Stimulated activated naive CD4-positive, alpha-beta T cell (primary cell): ENCODE measurements at places on chromosomes 2 and 18.

- no peak for DNase-seq
These were observed 279.1 kb downstream of the ZNF407 start for GRCh38 chr18:74876630-74877243.

DNA sequence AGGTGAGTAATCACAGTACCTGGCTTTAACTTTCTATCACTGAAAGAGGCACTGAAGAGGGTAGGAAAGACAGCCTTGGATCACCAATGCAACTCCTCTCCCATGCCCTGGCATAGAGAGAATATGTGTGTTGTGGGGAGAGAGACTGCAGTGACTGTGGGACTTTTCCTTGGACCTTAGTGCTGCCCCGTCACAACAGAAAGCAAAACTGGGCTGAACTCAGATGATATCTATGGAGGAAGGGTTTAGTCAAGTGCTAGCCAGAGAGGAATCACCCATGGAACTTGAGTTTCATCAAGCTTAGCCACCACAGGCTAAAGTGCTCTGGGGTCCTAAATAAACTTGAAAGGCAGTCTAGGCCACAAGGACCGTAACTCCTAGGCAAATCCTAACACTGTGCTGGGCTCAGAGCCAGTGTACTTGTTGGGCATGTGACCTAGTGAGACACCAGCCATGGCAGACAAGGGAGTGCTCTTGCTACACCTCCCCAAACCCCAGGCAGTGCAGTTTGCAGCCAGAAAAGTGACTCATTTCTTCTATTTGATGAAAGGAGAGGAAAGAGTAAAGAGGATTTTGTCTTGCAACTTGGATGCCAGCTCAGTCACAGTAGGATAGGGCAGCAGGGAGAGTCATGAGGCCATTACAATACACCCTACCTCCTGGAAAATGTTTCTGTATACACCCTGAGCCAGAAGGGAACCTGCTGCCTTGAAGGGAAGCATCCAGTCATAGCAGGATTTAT, 105.8 kb upstream of the SPOPL start:
- no peak for DNase-seq

DNA sequence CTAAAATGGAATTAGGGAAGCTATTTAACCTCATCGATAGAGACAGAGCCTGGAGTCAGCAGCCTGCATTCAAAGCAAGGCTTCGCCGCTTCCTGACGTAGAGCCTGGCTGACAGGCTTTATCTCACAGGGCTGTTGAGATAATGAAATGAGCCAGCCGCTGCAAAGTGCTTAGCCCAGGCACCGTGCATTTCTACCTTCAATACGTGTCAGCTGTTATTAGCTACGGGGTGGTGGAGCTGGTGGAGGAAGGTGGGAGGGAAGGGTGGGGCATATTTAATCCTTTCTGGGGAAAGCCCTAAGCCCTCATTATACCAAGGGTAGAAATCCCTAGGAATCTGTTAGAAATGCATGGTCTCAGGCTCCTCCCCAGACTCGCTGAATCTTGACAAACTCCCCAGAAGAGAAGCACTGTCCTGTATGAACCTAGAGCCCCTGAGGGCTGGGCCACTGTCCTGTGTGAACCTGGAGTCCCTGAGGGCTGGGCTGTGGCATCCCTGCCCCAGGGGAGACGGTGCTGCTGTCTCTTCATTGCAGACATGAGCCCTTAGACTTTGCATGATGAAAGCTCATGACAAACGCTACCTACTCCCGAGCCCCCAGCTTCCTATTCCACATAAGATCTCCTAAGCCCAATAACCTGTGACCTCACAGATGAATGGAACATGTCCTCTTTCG, 72.4 kb downstream of the ALPK2 start:
- DNase-seq: no peak

DNA sequence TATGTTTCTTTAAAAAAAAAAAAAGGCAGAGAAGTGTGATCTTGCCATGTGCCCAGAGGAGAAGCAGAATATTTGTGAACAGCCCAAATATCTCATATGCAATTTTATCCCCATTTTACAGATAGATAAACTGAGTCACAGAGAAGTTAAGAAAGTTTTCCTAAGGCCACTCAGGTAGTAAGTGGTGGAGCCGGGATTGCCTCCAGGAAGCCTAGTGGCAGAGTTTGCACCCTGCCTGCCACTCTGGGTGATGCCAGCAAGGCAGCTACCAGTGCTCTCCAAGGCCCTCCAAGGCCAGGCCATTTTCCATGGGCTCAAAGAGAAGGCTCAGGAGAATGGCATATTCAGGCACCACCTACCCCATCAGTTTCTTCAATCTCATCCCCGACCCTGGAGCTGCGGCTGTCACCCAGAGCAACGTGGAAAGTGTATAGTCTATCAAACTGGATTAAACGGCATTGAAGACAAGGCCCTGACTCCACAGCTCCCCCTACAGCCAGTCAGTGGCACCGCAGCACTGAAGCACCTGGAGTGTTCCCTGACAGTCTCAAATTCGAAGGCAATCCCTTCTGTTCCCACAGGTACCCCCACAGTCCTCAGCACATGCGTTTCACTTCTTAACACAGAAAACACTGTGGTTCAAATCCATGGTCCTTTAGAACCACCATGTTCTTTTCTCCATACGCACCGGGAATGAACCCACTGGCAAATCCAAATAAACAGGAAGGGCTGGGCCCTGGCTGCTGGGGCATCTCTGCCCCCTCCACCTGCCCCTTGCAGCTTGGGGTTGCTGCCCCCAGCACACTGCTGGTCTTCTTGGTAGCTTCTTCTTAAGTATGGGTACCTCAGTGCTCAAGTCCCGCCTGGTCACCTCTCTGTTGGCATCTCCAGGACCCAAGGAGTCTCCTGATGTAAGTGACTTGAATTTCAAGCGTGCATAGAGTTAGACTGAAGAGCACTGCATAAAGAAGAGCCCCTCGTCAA, 175.3 kb downstream of the INHBB start:
- DNase-seq: no peak

DNA sequence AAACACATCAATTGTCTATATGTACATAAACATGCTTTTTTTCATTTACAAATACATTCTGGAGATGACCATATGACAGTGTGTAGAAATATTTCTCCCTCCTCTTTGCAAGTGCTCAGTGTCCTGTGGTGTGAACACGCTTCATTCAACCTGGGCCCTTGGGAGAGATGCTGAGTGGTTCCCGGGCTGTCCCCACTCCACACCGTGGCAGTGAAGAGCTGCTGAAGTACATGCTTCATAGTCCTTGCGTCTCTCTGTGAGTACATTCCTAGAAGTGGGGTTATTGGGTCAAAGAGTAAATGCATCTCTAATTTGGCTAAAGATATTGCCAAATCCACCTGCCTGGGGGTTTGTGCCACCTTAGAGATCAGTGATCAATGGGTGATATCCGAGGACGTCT, 6.5 kb upstream of the GPR35 start:
- DNase-seq: no peak

DNA sequence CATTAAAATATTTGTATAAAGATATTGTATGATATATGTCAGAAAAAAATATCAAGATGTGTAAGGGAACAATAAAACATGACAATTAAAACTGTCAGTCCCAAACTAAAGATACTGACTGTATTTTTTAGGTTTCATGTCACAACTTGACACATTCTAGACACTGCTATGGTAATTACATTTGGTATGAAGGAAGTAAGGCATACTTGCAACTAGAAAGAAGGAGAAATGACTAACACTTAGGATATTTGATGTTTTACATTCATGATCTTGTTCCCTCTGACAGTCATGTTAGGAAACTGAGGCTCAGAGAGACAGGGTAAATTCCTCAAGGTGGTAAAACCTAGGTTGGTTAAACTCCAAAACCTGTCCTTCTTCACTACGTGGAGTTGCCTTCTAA, 68.3 kb downstream of the TMEFF2 start:
- DNase-seq: no peak

GRCh38 chr2:216774180-216774579, 78.8 kb upstream of the IGFBP5 start:
- DNase-seq: no peak

GRCh38 chr2:24875901-24876300, 44.1 kb downstream of the ADCY3 start:
- DNase-seq: no peak

DNA sequence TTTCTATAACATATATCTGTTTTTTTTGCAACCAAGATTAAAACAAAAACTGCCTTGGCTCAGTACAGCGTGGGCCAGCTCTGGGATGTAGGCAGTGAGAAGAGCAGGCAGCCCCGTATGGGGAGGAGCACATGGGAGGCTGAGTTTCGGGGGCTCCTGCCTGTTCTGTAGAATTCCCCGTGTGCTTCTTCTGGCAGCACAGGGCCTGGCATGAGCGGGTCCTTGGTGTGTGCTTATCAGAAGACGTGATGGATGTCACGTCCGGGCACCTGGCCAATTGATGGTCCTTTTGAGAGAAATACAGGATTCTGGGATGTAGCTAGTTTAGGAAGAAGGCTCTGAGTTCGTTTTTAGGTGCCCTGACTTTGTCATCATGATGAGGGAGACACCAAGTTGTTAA, 16.2 kb downstream of the IMPA2 start:
- DNase-seq: no peak

DNA sequence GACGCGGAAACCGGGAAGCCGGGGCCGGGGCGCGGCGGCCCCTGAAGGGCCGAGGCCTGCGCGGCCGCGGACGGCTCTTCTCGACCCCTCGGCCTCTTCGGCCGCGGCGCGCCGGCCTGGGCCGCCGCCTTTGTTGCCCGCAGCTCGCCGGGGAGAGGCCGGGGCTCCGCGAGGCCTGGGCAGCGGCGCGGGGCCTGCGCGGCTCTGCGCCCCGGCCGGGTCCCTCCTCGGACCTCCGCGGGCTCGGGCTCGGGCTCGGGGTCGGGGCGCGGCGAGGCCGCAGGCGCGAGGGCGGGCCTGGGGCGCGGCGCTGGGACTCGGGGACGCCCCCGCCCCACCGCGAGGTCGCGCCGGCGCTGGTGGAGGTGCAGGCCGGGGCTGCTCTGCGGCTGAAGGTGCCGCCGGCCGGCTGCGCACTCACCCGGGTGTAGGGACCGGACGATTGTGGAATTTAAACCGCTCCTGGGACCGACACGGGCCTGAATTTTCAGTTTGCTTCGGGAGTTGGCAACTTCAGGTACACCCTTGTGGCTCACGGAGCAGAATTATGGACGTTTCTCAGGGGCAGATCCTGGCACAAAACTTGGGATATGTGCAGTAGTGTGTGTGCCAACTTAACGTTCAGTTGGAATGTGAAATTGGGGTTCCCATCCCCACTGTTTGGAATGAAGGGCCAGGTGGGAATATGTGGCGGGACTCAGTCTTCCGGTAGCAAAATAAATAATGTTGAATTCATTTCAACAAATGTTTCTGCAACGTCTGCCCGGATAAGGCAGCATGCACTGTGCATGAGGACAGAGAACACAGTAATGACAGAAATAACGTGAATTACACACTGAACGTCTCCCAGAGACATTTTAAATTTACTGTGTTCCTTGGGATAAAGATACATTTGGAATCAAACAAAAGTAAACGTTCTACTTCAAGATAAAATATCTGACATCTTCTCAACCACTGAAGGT, 787 bp downstream of the SOCS6 start:
- no peak for DNase-seq

DNA sequence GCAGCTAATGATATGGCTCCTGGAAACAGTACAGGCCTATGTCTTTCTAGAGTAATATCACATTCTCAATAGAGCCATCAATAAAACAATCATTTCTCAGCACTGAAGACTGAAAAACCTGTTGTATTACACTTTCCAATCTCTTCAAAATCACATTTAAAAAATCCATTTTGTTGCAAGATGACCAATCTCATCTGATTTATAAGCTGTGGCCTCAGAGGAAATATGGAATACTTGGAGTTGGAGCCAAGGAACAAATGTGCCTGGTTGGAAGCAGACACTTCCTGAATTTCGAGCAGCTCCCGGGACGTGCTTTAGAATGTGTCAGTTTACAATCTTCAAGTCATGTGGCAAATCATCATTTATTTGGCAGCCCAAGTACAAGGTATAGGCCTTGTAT, 114.5 kb downstream of the ADCYAP1 start:
- no peak for DNase-seq

DNA sequence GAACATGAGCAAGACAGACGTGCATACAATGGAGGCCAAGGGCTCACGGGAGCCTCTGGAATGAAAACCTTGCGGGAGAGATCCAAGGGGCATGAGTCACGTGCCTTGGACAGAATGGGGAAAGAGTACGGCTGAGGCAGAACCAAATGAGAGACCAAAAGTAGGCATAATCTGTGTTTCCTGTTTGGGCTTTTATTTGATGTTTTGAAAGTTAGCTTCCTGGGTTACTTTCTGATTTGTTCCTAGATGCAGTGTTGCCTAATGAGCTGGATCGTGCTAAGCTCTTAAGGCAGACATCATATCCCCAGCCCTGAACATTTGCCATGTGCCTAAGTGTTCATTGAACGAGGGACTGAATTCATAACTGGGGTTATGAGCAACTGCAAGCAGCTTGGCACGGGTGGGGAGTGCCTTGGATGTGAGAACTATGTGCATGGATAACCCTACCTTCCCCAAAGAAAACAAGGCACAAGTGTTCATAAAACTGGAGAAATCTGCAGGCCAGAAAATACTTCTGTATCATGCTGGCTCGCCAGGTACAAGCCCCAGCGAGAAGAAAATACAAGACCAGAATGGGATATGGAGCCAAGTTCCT, 60.3 kb upstream of the RPL31 start:
- no peak for DNase-seq

DNA sequence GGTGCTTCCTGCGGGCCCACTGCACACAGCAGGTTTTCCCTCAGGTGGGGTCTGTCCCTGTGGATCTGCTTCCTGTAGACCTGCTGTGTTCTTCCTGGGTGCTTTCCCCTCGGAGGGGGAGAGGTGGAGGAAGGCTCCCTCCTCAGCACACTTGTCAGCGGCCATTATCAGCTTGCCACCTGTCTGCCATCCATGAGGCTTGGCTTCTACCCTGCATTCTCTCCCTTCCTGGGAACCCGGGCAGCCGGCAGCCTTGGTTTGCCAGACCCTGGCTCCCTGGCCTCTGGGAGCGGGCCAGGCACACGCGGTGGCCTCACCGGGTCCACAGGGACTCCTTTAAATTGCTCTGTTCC, 58.5 kb downstream of the INPP5D start:
- DNase-seq: no peak

DNA sequence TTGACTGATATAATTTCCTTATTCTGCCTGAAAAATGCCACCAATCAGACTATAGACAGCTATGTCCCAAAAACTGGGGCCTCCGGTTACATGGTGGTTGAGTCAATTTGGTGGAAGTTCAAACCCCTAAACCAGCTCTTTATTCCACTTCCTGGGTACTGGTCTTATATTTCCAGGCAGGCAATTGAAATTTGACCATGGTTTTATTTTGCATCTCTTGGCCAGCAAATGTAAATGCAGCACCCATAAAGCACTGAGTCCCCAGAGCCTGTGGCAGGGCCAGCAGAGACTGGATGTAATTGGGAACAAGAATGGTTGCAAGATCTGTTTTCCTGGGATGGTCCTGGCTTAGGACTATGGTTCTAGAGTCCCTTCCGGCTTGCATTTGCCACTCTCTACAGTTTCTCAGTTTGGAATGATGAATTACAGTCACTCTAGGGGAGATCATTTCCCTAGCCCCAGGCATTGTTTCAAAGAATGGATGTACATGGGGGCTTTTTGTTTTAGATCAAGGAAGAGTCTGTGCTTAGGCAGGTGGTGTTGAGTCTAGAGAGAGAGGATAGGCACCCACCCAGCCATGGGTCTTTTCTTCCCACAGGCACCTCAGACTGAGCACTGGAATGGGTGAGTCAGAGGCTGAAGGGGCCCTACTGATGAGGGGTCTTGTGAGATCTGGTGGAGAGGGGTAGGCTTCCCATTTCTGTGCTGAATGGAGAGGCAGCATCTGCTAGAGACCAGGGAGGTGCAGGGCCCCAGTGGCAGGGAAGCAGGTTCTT, 108.4 kb upstream of the CDC42EP3 start:
- DNase-seq: no peak

- no peak for DNase-seq
These were observed 83.5 kb downstream of the OSBPL6 start for GRCh38 chr2:178277741-178278197.

GRCh38 chr2:19670303-19670702, 231.5 kb downstream of the TTC32 start:
- DNase-seq: no peak
